Activated CD4-positive, alpha-beta T cell treated with anti-CD3 and anti-CD28 coated beads for 24 hours (primary cell): ENCODE measurements at places on chromosomes 3 and 15.

- peak; percentile 62 for DNase-seq
Measured at GRCh38 chr3:10248984-10249748, 907 bp downstream of the TATDN2 start.

DNA sequence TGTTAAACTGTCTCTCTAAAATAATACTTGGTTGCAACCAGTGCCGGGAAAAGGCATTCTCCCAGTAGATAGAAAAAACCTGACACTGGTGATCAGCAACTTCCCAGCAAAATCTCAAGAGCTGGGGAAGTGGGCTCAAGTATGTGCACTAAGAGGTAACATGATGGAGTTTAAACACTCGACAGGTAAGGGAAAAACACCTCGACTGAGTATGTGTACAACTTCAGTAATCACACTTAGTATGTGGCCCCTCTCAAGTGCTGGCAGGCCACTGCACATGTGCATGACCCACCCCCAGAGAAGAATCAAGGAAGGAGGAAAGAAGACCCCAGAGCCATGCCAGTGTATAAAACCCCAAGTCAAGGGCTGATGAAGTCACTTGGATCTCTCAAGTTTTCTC, 27.4 kb downstream of the SPESP1 start:
- no peak for DNase-seq

- no peak for DNase-seq
Measured at GRCh38 chr3:61922118-61922517, 360.7 kb downstream of the PTPRG start.

DNA sequence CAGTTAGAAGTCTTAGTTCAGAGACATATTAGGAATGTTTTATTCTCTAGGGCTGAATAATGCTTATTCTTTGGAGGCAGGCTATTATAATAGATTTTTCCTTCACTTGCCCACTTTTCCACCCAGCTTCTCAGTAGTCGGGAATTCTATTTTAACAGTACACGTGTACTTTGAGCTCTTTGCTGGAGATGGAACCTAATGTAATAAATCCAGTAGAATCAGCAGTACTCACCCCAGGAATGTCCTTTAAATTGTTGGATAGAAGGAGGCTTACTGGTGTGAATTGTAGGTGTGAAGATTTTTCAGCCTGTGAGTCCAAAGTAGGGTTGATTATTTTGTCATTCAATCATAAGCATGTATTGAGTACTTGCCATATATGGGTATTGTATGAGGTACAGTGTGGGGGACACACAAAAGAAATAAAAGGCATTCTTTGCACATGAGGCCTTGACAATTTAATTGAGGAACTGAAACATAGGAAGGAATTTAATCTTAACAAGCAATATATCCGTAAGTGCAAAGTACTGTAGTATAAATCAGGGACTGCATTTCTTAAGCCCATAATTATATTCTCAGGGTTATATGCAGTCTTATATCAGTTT, 29.5 kb upstream of the MGA start:
- no peak for DNase-seq

GRCh38 chr3:184945886-184946625, 134.1 kb downstream of the VPS8 start:
- no peak for DNase-seq

DNA sequence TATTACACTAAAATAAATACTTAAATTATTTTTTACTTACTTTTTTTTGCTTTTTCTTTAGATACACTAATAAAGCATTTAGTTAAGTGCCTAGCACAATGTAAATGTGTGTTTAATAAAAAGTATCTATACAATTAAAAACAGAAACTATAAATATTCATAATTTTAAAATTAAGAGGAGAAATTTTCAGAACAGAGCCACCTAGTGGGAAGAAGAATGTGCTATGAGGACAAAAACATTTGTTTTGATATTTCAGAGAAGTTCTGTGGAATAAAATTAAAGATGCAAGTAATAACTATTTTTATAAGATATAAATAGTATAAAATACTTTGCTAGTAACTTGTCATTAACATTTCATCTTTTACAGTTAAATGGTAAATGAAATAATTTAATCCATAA, 33.6 kb upstream of the PLSCR5 start:
- DNase-seq: no peak

DNA sequence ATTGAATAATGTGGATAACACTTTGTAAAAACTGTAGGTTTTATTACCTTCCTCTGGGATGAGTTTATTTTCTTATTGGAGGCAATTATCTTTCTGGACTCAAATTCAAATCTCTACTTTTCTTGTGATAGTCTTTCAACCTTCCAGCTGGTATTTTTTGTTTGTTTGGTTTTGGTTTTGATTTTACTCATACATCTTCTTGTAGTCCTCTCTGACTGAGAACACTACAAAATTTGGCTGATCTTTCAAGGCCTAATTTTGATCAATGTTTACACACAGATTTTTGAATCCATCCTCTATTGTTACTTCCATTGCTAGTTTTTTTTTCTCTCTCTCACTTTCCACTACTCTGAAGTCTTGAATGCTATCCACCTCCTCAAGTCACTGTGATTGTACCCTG, 303.8 kb upstream of the NECTIN3 start:
- DNase-seq: no peak

DNA sequence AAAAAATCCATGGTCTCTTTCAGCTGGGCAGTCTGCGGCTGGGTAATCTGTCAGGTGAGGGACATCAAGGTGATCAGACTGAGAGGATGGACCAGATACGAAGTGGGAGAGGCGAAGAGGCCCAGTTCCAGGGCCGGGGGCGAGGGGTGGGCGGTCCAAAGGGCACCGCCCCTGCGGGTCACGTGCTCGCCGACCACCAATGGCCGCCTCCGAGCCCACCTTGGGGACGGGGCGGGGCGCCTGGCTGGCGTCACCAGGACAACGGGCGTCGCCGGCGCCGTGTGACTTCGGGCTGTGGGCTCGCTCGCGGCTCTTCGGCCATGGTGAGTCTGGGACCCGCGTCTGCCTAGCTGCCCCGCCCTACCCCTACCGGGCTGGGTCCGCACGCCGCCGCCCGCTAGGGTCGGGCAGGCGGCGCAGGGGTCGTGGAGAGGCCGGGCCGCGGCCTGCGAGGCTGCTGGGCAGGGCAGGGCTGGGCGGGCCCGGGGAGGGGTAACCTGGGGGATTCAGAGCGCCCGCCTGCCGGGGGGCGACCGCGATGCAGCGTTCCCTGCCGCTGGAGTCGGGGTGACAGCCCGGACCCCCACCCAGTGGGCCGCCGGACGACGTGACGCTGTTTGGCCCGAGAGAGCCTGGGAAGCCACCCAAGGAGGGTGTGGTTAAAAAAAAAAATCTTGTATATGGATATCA, at the start of gene FBXL2:
FBXL2 (plus strand) TSS at position 250 of the 690 bp plus-strand sequence; CDS start at position 321, 71 bp downstream.
- DNase-seq: peak; percentile 28

DNA sequence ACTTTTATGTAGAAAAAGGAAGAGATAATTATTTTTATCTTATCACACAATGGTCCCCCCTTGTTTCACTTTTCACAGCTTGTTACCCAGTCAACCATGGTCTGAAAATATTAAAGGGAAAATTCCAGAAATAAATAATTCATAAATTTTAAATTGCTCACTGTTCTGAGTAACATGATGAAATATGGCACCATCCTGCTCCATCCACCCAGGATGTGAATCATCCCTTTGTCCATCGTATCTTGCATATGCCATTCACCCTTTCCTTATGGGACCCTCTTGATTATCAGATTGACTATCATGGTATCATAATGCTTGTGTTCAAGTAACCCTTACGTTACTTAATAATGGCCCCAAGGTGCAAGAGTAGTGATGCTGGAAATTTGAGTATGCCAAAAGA, 43.7 kb downstream of the ANKRD28 start:
- DNase-seq: no peak
